ENCODE measurements at places on chromosomes 11 and 22.

GRCh38 chr22:30196141-30196879 lies 50.2 kb downstream of the LIF start:
- DNase-seq: no peak

- DNase-seq: no peak
Observed at GRCh38 chr11:117900121-117900648, 23.7 kb upstream of the FXYD6 start.

GRCh38 chr11:46348566-46349401 lies 1.5 kb downstream of the DGKZ start:
- DNase-seq: no peak

DNA sequence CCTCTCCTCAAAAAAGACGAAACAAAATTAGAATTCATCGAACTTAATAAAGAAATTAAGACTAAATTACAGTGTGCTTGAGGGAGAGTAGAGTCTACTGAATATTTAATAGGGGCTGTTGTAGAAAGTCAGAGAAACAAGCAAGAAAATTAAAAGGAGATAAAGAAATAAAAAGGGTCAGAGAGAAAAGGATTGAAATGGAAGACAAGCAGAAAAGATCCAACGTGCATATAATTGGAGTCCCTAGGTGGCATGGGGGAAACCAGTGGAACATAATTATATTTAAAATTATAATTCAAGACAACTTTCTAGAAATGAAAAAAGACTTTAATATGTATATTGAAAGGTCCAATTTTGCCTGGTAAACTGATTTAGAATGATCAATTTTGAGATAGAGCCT lies 74.3 kb downstream of the ACER3 start:
- no peak for DNase-seq

GRCh38 chr22:46275455-46276122 lies 7.8 kb downstream of the TTC38 start:
- DNase-seq: no peak

DNA sequence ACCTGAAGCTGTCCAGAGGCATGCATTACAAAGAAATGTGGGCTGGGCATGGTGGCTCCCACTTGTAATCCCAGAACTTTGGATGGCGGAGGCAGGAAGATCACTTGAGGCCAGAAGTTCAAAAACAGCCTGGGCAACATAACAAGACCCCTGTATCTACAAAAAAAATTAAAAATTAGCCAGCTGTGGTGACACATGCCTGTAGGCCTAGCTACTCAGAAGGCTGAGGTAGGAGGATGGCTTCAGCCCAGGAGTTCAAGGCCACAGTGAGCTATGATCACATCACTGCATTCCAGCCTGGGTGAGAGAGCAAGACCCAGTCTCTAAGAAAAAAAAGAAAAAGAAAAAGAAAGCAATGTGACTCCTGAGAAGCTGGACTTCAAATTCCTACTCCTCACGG lies 138.5 kb upstream of the HSD17B12 start:
- DNase-seq: no peak

GRCh38 chr11:120801801-120802689 lies 221.9 kb upstream of the TBCEL start:
- DNase-seq: peak; percentile 19

GRCh38 chr11:27754035-27755017 lies 54.1 kb upstream of the BDNF start:
- DNase-seq: no peak

DNA sequence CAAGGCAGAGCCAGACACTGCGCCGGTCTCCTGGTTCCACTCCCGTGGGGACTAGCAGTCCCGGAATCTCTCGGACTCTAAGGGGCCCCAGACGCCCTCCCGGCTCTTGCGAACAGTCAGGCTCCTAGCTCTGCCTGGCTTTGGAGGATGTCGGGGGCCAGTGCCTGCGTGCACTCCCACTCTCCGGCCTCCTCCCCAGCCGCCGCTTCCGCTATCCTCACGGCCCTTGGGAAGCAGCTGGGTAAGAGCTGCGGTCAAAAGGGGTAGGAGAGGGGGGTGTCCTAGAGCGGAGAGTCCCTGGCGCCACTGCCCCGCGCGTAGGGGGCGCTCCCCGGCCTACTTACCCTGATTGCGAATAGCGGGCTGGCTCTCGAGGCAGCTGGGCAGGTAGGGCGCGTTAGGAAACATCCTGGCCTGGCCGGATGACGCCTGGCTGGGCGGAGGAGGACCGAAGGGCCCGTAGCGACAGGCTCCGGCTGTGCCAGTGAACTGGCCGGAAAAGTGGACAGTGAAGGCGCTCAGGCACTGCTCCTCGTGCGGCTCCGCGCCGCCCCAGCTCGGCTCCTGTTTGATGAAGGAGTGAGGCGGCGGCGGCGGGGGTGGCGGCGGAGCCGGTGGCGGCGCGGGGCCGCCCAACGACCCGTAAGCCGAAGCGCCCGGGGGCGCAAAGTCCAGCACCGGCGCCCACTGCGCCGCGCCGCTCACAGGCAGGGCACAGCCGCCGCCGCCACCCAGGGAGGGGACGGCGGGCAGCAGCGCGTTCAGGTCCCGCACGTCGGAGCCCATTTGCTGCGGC lies 785 bp downstream of the WT1 start:
- DNase-seq: no peak

GRCh38 chr11:126823274-126823673 lies 177.3 kb downstream of the KIRREL3 start:
- no peak for DNase-seq

DNA sequence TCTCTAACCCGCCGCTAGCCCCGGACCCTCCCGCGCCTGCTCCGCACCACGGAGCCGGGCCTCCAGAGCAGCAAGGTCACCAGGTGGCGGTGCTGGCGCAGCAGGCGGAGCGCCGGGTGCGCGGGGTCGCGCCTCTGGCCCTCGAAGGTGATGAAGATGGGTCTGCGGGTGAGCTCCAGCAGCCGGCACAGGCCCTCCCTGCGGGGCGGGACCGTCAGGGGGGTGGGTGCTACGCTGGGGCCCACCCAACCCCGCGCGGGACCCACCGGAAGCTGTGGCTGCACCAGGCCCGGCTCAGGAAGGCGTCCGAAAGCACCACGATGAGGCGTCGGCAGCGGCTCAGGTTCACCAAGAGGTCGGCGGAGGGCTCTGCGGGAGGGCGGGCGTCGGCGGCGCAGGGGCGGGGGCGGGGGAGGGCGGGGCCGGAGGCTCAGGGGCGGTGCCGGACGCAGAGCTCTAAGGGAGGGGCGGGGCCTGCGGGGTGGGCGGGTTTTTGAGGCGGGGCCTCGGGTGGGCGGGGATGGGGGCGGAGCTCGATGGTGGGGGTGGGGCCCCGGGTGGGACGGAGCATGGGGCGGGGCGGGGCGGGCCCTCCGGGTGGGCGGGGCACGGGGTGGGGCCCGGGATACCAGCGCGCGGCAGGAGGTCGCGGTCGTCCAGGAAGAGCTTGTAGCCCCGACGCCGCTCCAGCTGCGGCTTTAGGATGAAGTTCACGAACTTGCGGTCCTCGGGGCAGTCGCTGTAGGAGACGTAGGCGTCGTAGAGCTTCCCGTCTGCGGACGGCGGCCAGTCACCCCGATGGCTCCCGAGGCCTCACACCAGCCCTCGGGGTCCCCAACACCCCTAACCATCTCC lies 7.8 kb downstream of the SIGIRR start:
- DNase-seq: no peak

DNA sequence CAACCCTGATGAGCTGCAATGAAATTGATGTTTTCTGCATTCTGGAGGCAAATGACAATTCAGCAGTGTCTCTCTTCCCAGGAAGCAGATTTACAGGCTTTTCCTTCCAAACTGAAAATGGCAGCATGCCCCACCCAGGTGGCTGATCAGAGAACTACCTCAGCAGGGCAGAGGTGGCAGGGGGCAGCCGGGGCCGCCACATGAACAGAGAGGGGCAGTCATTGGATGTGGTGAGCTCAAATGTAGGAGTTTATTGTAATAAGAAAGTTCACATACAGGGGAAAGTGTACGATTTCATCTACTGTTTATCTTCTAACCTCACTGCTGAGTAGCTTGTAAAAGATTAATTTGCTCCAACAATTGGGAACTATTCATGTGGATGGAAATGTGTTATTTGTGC lies 15.7 kb upstream of the PARVA start:
- no peak for DNase-seq

GRCh38 chr11:10428453-10428852 lies 26.6 kb upstream of the AMPD3 start:
- DNase-seq: no peak

GRCh38 chr22:26643418-26644100 lies 13.8 kb upstream of the MIAT start:
- DNase-seq: no peak

DNA sequence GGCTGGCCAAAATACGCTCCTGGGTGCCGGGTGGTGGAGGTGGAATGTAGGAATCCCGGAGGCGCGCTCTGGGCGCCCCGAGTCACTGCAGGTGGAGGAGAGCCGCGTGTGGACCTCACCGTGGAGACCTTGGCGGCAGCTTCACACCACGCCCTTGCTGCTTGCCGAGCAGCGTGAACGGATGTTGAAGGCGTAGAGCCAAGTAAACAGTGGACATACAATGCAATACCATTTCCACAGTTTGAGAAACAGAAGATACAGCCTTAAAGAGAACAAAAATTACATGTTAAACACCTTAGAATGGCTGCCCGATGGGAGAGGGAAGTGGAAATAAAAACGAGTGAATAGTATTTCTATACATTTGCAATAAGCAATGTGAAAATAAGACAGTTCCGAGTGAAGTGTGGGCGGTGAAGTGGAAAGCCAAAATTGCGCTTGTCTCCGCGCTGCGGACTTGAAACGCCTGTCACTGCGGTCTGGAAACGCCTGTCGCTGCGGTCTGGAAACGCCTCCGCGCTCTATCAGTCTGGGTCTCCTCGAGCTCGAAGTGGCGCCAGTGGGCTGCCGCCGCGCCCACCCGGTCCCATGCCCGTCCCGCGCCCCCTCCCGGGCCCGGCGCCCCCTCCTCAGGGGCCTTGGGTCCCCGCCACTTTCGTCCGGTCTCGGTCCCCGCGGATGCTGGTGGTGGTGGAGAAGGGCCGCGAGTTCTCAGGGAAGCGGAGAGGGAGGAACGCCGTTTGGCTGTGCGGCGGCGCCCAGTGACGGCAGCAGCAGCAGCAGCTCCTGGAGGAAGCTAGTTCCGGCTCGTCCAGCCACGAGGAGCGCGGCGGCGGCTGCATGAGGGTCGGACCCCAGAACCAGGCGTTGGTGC lies 1.6 kb downstream of the NCR3LG1 start:
- peak; percentile 55 for DNase-seq

DNA sequence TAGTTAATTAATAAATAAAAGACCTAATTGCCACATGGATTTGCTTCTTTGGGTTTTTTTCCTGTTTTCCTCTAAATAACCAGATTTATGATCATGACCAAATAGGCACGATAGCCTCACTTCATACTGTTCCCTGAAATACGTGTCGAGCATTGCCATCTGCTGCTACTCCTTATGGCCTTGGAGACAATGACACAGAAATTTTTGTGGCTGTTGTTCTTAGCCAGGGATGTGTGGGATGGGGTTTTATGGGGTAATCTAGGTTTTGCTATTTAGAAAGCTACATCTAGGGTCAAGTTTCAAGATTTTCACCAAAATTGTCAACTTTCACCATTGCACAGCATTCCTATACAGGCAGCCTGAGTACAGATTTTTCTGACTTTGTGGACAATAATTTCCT lies 145.2 kb downstream of the DBX1 start:
- DNase-seq: no peak

GRCh38 chr22:29530716-29531115 lies 22.8 kb downstream of the THOC5 start:
- DNase-seq: no peak

GRCh38 chr22:39275814-39276439 lies 31.1 kb upstream of the PDGFB start:
- no peak for DNase-seq

- DNase-seq: no peak
Observed at GRCh38 chr11:76654298-76654851, 16.2 kb downstream of the LRRC32 start.

GRCh38 chr22:26658671-26659478 lies 1.5 kb downstream of the MIAT start:
- DNase-seq: no peak

DNA sequence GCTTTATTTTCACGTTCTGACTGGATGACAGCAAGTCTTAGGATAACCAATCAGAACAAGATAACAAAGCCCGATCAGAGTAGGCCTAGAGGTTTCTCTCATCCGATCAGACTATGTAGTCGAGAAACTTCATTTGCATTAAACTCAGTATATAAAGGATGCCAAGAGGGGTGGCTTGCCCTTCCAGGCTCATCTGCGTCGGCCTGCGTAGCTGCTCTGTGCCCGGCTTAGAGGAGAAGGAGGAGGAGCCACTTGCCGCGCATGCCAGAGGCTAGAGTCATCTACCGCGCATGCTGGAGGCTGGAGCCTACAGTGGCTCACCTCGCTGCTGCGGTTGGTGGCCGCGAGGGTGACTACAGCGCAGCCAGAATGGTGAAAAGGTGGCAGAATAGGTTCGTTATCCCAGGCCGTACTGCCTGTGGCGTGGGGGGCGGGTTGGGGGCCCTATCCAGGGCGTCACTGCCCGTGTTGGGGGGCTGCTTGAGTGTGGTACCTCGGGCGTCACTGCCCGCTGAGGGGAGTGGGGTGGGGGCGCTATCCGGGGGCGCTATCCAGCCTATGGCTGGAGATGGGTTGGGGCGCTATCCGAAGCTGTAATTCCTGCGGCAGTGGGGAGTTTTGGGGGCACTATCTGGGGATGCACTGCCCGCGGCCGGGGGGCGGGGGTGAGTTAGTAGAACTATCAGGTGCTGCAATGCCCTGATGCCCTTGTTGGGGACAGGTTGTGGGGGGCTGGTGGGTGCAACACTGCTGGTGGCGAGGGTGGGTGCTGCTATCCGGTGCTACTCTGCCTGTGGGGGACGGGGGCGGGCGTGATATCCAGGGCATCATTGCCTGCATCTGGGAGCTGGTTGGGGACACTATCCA lies at the start of gene RFPL2:
Gene RFPL2 (minus strand): TSS at position 218 of the 867 bp plus-strand sequence. CDS start 2,622 bp downstream, outside the sequence.
- peak; percentile 75 for DNase-seq

- no peak for DNase-seq
Observed at GRCh38 chr11:119478711-119479285, 55.8 kb upstream of the THY1 start.

DNA sequence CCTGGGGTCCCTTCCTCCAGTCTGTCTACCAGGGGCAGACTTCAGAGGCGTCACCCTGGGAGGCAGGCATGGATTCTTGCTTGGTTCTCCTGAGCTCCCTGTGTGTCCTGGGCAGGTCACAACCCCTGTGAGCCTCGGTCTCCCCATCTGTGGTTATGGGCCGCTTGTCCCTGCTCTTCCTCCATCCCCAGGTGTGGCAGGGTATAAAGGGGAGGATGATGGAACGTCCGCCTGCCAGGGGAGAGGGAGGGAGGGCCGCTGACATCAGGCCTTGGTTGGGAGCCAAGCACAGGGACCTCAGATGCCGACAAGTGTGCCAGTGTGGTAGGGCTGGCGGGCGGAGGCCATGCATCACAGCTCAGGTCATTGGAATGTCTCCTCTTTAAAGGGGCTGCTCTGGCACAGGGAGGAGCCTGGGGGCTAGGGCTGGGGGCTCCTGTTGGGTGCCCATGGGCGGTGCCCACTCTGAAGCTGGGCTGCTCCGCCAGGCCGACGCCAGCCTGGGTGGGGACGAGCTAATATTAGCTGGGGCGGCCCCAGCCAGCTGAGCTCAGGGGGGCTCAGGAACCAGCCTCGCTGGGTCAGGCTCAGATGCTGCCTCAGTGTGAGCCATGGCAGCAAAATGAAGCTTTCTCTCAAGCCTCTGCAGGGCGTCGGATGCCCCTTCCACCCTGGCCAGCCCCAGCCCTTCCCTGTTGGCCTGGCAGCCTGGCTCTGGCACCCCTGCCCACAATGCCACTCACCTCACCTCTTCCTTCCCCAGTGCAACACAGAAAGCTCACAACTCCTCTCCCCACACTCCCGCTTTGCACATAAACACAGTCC lies 12.8 kb downstream of the KCNC1 start:
- no peak for DNase-seq
